ENCODE measurements at places on chromosomes 3 and 15.

DNA sequence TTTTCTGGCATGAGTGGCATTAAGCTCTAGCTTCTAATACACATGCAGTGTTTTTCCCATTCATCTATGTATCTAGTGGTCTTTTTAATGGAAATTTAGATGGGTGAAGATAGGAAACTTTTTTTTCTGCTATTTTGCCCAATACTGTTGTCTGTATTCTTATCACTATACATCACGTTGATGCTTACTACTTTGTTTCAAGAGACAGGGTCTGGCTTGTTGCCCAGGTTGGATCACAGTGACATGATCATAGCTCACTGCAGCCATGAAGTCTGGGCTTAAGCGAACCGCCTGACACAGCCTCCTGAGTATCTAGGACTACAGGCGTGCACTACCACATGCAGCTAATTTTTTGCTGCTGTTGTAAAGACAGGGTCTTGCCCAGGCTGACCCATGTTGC, 84.6 kb downstream of the PEAK1 start:
- DNase-seq = peak; percentile 47

DNA sequence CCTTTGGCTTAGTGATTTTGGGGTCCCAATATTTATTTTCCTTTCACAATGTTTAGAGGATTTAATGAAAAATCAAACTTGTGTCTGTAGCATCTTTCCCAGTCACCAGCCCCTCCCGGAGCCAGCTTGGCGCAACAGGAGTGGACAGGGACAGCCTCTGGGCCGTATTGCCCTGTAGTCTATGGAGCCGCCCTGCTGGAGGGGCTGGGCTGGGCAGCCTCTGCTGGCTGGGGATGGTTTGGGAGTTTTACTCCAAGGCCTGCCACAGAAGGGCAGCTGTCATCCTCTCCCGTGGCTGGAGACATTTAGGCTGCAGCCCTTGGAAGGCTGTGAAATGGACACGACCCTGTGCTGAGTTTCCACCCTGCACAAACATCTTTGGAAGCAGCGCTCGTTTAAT, 89.4 kb upstream of the RGMA start:
- no peak for DNase-seq

- DNase-seq = no peak
Observed at GRCh38 chr15:57708047-57708446, 1.5 kb downstream of the POLR2M start.

- DNase-seq = no peak
Observed at GRCh38 chr3:105862217-105862616, 6.6 kb downstream of the CBLB start.

DNA sequence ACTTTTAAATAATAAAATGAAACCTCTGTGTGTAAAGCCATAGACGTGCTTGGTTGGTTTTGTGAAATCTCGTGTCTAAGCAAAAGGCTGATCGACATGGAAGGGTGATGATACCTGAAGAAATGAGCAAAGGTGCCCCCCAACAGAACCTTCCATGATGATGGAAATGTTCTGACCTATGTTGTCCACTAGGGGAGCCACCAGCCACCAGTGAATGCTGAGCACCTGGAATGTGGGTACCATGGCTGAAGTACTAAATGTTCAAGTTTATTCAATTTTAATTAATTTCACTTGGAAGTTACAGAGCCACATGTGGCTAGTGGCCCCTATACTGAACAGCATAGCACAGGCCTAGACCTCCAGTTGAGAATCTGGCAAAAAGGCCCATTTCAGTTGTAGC, 158.8 kb downstream of the POLR2M start:
- no peak for DNase-seq

DNA sequence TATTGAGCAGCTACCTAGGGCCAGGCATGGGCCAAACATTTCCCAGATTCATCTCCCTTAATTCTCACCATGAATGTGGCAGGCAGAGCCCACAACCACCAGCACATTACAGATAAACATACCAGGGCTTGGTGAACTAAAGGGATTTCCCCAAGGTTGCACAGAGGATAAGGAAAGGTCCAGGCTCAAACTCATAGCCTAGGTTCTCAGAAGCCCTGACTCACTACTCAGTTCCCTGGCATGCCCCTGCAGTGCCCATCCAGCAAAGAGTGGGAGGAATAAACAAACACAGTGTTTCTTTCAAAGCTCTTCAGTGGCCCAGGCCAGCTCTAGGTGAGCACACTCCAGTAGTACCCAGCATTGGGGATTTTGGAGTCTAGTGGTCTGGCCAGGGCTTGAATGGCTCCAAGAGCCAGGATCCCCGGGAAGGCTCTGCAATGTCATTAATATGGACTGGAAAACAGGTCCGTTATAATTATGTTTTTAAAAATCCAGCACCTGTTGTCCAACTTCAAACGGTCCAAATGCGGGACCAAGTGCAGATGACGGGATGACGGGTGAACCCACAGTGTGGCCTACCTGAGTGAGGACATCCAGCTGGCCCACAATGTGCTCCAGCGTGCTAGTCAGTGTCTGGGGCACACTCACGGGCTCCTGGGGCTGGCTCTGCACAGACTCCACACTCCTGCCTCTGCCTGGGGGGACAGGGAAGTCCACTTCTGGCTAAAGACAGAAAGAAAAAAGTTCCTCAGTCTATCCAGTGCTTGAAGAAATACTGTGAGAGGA, 39.8 kb upstream of the DUSP7 start:
- no peak for DNase-seq

- DNase-seq = peak; percentile 79
Observed at GRCh38 chr15:33154351-33155166, 40.0 kb downstream of the FMN1 start.

- DNase-seq = no peak
Observed at GRCh38 chr3:148178503-148178902, 519.2 kb upstream of the AGTR1 start.

GRCh38 chr3:69866988-69867720, 127.9 kb downstream of the MITF start:
- no peak for DNase-seq

DNA sequence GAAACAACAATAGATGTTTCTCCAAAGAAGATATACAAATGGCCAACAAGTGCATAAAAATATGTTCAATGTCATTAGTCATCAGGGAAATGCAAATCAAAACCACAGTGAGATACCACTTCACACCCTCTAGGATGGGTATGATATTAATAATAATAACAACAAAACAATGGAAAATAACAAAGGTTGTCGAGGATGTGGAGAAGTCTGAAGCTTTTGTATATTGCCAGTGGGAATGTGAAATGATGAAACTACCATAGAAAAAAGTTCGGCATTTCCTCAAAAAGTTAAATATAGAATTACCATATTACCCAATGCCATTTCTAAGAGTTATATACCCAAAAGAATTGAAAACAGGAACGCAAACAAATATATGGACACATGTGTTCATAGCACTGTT, 10.8 kb downstream of the BHLHE40 start:
- DNase-seq = no peak

DNA sequence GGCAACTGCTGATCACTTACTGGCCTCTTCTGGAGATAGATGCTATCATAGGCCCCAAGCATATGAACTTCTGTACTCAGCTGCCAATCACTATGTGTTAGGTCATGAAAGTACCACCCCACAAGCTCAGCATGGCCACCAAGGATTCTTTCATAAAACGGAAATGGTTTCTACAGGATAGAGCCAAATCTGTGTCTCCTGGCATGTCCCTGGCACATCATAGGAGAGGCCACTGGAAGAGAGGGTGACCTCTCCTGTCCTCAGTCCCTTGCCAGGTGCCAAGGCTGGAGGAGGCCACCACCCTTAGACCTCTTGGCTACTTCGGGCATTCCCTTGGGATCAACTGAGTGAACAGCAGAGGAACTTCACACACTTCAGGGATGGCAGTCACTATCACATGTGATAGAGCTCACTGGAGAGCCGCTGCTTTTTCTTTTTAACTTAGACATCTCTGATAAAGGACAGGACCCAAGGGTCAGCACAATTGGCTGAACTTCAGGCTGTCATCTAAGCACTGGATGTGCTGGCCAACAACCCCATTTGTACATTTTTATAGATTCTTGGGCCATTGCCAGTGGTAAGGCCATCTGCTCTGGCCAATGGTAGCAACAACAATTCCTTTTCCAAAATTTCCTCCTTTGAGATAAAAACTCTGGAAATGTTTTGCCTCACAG, 425.2 kb downstream of the SQOR start:
- DNase-seq = no peak

GRCh38 chr3:133943639-133944141, 48.0 kb upstream of the RAB6B start:
- no peak for DNase-seq

- no peak for DNase-seq
Observed at GRCh38 chr3:104886220-104886995, 480.3 kb upstream of the ALCAM start.

DNA sequence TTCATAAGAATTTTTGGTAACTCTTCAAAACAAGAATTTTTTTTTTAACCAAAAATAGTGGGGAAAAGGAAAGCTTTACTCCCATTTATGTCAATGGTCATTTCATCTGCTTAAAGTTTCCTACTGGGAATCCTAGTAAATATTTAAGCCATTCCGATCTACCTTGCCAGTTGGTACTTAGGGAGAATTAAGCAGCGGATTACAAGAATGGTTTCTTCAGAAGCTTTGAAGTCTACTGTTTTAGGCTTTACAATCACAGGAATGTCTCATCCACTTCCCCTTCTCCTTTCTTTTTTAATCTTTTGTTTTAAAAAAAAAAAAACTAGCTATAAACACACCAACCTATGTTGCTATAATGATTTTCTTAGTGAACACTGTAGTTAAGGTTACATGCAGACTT, 341.4 kb upstream of the ATP11B start:
- no peak for DNase-seq

- DNase-seq = no peak
Observed at GRCh38 chr15:65904301-65904700, 35.0 kb downstream of the RAB11A start.

DNA sequence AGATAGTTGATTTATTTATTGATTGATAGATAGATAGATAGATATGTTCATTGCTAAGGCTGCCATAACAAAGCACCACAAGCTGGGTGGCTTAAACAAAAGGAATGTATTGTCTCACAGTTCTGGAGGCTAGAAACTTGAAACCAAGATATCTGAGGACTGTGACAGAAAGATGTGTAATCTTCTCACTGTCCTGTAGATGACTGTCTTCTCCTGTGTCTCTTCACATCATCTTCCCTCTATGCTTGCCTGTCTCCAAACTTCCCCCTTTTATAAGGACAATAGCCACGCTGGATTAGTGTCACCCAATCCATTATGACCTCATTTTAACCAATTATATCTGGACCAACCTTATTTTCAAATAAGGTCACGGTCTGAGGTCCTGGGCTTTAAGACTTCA, 40.9 kb downstream of the GNB4 start:
- no peak for DNase-seq

DNA sequence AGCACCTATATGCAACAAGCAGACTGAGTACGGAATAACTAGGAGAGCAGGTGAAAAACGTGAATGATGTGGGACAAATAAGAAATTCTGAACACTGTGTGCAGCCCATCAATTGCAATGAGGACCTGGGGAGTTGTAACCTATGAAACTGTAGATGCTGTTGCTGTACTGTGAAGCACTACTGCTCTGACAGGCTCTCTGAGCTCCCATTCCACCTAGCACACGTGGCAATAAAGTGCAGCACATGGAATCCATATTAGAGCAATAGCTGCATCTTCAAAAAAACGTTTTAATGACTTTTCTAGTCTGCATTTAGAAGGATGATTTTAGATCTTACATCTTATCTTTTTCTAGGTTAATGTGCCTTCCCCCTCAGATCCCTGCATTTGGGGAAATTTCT, 748.7 kb upstream of the GOLIM4 start:
- no peak for DNase-seq

GRCh38 chr3:16528106-16528505, 14.6 kb upstream of the RFTN1 start:
- DNase-seq = no peak

- DNase-seq = no peak
Observed at GRCh38 chr15:78000091-78000926, 77.2 kb downstream of the TBC1D2B start.

- no peak for DNase-seq
Observed at GRCh38 chr3:17518189-17519059, 224.0 kb downstream of the TBC1D5 start.

GRCh38 chr3:125110016-125110875, 54.4 kb upstream of the HEG1 start:
- no peak for DNase-seq

DNA sequence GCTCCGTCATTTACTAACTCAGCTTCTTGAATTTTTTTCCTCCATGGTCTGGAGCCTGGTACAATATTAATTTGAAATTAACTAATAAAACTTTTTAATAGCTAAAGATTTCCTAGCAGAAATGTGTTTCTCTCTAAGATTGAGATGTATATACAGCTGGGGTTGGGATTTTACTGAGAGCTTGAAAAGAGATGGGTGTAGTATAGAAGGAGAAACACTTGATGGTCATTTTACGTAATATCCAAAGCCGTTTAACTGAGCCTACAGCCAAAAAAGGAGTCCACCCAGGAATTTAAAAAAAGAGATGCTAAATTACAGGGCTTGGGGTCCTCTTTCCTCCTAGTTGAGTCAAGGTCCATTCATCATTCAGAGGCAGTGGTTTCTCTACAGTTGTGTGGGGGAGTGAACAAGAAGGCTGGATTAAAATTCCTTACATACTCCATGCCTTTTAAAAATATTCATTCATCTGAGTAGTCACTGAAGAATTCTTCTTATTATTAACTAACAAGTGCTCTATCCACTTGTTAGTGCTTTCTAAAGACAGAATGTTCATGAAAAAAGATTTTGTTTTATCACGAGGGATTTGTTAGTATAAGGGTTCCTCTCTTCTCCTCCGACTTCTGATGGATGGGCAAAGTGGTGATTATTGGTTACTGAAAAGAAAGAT, 255.3 kb upstream of the IL12A start:
- DNase-seq = no peak

- DNase-seq = no peak
Observed at GRCh38 chr3:38459499-38460048, 5.9 kb downstream of the ACVR2B start.

GRCh38 chr3:38966811-38967692, 84.7 kb downstream of the SCN11A start:
- DNase-seq = no peak

GRCh38 chr15:37038716-37039106, 61.6 kb downstream of the MEIS2 start:
- no peak for DNase-seq

DNA sequence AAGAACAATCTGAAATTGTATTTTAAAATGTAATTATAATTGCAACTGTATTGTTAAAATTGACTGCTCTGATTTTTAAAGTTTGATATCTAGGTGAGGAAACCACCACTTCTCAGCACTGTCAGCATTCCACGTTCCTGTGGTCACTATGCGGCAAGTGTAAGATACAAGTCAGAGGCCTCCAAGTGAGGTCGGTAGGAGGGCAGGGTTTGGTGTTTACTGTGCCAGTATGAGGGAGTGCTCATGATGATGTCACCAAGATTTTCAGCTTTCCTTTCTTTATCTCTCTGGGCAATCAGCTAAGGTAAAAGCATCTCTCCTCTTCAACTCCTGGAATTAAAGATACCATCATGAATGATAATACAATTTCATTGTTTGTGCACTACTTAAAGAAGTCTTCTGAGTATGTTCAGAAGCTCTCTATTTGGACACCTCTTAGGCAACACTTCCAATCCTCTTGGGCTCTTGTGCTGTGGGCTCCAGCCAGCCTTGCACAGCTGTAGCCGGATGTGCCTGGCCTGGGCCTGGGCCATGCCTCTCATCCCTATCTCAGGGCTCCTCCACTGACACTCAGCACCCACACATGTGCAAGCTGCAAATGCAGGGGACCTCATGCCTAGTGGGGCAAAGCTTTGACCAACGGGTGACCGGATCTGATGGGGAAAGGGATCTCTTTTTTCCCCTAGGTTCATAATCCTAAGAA, 42.9 kb downstream of the CCR3 start:
- DNase-seq = no peak

All from dorsolateral prefrontal cortex (tissue), 122 donors.